ENCODE measurements at places on chromosomes 1 and 21.

DNA sequence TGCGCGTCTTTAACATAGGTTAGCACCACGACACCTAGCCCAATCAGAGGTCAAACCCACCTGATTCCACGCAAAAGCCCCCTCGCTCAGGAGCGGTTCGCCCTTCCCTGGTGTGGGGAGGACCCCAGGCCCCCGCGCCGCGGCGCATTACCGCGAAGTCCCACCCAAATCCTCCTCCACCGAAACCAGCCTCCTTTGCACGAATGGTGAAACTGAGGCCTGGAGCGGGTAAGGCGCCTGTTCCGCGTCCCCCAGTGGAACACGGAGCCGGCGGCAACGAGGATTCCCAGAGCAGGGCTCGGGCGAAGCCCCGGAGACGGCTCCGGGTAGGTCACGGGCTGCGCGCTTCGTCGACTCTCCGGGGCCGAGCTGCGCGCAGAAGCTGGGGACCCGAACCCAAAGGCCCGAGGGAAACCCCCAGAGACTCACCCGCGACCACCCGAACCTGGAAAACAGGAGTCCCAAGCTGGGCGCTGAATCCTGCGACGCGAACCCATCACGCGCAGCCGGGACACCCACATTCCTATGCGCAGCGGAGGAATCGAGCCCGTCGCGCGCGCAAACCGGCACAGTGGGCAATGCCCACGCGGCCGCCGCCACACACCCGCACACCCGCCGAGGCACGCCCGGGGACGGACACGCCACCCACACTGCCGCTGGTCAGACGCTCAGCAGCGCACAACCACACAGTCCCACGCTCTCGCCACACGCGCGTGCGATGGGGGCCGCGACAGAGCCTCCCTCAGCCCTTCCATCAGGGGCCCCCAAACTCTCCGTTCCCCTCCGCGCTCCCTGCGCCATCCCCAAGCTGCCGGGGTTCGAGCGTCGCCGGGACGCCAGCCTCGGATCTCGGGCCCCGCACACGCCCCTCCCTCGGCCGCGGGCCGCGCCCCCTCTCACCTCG is 507 bp downstream of the GLIS1 start:
- DNase-seq, result peak; percentile 36

- DNase-seq, result no peak
Observed at GRCh38 chr1:155974208-155975115, 3.9 kb downstream of the ARHGEF2 start.

DNA sequence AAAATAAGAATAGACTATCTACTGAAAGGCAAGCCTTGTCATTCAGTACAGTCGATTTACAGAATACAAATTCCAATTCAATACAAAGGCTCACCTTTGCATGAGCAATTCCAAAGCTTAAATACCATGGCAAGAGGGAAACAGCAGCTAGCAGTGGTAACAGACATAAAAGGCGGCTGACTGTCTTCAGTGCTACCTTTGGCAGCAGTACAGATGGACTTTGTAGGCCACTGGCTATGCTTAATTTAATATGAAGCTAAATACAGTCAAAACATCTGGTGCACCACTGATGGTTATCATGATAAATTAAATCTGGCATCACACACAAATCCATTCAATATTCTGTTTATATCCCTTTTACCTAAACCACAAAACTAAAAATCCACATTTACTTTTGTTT is 62.4 kb downstream of the RERE start:
- peak; percentile 46 for DNase-seq

DNA sequence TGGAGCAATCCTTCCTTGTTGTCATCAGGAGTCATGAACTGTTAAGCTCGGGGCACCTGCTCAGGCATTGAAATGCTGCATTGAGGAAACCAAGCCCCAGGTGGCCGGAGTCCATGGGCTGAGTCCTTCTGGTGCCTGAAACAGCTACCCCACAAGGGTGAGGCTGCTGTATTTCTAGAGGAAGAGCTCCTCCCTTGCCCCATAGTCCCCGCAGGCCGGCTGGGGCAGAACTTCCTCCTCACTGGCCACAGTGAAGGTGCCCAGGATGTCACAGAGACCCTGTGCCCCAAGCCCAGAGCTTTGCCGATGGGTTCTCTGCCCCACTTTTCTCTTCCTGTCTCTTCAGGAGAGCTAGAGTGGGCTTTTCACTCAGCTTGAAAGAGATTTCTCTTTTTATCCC is 80.8 kb upstream of the GCLM start:
- no peak for DNase-seq

GRCh38 chr1:231139125-231139649 is 22.7 kb upstream of the TRIM67 start:
- DNase-seq, result no peak

Measured in GM23338 (cell line).